Cardiac septum (tissue), 1 donor: ENCODE measurements at places on chromosomes 13 and 19.

DNA sequence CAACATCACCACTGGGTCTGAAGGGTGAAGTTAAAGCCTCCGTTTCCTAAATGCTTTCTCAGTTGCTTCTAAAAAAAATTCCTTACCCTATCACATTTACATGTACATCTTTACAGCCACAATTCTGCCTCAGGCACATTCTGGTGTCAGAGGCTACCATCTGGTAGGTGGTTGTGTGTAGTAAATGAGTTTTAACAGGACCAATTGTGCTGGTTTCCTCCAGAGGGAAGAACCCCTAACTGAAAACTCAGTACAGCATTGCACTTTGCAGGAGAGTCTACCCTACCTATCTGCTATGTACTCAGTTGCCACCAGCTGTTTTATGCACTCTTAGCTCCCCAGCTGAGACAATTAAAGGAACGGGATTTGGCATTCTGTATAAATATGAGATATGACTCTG is 1576.5 kb downstream of the PCDH9 start:
- DNase-seq, result no peak

- DNase-seq, result no peak
Measured at GRCh38 chr13:66359910-66360552, 870.1 kb downstream of the PCDH9 start.

DNA sequence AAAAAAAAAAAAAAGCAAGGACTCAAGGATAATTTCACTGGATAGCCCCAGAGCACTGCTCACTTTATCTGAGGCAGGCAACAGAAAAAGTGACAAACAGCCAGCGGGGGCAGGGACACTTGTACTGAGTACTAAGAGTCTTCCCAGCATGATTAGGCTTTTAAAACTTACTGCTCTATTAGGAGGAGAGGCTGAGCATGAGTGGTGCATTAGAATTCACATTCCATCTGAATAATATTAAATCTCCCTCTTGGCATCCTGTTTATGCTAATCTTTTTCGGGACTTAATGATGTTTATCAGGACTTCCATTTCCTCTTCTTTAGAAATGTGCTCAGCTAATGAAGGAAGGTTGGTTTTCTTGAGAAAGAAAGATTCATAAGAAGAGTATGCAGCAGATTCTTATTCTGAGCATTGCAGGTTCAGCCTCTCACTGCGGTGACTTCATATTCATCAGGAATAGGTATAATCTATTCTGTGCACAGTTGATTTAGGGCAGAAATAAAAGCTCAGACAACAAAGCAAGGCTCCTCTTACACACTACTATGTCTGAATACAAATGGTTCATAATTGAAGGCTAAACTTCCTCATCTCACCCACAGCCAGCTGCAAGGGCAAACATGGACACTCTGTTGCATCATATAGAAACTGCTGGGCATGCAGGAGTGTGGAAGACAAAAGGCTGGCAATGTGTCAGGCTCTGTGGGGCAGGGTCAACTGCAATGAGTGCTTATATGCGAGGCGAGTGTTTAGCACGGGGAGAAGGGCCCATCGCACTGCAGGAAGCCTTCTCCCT is 107.0 kb downstream of the KL start:
- DNase-seq, result no peak

DNA sequence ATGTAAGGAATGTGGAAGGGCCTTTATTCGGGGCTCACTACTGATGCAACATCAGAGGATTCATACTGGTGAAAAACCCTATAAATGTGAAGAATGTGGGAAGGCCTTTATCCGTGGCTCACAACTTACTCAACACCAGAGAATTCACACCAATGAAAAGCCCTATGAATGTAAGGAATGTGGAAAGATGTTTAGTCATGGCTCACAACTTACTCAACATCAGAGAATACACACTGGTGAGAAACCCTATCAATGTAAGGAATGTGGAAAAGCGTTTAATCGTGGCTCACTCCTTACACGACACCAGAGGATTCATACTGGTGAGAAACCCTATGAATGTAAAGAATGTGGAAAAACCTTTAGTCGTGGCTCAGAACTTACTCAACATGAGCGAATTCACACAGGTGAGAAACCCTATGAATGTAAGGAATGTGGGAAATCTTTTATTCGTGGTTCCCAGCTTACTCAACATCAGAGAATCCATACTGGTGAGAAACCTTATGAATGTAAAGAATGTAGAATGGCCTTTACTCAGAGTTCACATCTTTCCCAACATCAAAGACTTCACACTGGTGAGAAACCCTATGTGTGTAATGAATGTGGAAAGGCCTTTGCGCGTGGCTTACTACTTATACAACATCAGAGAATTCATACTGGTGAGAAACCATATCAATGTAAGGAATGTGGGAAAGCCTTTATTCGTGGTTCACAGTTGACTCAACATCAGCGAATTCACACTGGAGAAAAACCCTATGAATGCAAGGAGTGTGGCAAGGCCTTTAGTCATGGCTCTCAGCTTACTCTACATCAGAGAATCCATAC is 44.3 kb downstream of the ZNF585A start:
- DNase-seq, result no peak

DNA sequence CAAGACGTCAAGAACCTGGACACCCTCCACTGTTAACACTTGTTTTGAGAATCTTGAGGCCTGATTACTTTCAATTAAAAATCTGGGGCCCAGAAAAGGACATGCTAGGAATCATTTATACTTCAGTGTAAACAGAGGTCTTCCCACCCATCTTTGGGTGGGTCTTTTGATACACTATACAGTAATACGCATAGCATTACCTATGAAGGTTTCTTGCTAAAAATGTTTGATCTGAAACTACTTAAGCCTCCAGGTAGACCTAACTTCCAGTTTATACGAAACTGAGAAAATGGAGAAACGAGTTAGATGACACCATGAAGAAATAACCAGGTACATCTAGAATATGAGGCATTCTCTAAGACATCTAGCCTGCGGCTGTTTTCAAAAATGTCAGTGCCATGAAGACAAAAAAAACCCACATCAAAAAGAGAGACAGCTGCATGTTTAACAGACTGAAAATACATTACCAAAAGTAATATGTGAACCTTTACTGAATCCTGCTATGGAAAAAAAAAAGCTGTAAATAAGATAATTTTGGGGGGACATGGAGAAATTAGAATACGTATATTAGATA is 36.6 kb downstream of the TGDS start:
- DNase-seq, result no peak

GRCh38 chr13:76293751-76294150 is 592.5 kb downstream of the KCTD12 start:
- no peak for DNase-seq

DNA sequence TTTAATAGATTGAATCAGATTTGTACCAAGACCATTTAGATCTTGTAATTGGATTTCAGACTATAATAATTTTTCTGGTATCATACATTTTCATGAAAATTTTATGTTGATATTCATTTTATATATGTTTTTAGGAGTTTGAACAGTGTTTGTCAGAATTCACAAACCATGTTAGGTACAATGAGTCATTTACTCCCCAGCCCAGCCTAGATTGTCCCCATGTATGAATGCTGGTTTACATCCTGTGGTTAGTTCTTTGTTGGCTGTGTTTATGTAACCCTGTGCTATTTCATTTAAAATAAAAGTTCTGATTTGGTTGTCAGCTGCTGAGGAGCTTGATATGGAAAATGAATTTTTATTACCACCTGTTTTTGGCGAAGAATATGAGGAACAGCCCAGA is 96.7 kb downstream of the GJA3 start:
- no peak for DNase-seq

DNA sequence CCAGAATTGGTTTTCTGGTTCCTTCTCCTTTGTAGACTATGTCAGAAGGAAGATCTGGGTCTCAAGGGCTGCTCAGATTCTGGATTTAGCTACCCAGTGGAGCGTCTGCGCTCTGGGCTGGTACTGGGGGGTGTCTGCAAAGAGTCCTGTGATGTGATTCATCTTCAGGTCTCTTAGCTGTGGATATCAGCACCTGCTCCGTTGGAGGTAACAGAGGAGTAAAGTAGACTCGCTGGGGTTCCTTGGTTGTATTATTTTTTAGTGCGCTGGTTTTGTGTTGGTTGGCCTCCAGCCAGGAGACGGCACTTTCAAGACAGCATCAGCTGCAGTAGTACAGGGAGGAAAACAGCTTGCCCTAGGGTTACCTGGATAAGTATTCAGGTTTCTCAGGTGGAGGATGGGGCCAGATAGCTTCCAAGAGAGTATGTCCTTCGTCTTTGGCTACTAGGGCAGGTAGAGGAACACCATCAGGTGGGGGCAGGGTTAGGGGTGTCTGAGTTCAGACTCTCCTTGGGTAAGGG is 10.4 kb upstream of the KLK15 start:
- no peak for DNase-seq
